ENCODE measurements at places on chromosomes 12 and 14. TPM values are rescaled to one million over a fixed set of nuclear protein-coding genes. Genes with fewer than 3 reads are reported as not detected.

- no peak for DNase-seq
- H3K27ac ChIP-seq, result no peak overlapping the region
- H3K36me3 ChIP-seq, result no peaks in the 10 kb centered on the region
- H3K4me3 ChIP-seq, result no peak overlapping the region
- no peaks in the 10 kb centered on the region for H3K27me3 ChIP-seq
Observed at GRCh38 chr14:79745046-79745445, 466.3 kb downstream of the DIO2 start.

DNA sequence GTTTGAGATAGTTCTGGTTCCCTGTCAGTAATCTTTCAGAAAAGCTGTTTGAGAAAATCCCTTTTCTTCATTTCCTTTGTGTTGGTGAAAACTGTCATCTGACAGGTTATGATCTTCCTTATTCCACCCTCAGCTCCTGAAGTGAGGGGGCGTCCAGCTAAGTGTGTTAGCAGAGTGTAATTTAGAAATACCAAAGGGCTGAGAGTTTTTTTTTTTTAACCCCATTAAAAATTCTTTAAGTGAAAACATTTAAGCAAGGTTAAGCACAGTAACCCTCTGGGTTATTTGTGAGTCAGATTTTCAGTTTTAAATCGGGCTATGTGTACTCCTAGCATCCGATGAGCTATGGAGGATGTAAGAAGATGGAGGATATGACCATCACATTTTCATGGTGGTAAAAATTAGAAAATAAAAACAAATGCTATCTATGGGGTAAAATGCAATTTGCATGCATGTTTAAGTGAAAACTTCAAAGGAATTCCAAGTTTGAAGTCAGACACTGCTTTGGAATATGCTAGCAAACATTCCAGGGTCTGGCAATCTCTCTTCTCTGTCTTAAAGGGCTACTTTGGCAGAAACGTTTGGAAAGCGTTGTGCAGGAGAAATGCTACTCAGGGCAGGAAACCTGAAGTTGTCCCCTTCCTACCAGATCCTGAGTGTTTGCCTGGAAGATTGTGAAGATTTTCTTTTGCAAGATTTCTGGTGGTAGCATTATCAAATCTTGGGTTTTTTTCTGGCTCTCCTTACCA is 197.0 kb upstream of the PRICKLE1 start:
- no peaks in the 10 kb centered on the region for H3K36me3 ChIP-seq
- no peaks in the 10 kb centered on the region for H3K27me3 ChIP-seq
- DNase-seq, result no peak
- H3K4me3 ChIP-seq, result no peak overlapping the region
- H3K27ac ChIP-seq, result no peak overlapping the region

The CLBA1 gene
- 3.9 TPM for polyA plus RNA-seq

The OTX2 gene
- not detected for polyA plus RNA-seq

The NGB gene
- polyA plus RNA-seq, result not detected

The MYH6 gene
- polyA plus RNA-seq, result 0.37 TPM
